ENCODE measurements at places on chromosomes 3 and 15. TPM values are rescaled to one million over a fixed set of nuclear protein-coding genes. Genes with fewer than 3 reads are reported as not detected.

LRRC34 gene
- 5.6 TPM for total RNA-seq

SHF gene
- total RNA-seq: 23.0 TPM

ZNF774 gene
- total RNA-seq: 4.1 TPM

DNA sequence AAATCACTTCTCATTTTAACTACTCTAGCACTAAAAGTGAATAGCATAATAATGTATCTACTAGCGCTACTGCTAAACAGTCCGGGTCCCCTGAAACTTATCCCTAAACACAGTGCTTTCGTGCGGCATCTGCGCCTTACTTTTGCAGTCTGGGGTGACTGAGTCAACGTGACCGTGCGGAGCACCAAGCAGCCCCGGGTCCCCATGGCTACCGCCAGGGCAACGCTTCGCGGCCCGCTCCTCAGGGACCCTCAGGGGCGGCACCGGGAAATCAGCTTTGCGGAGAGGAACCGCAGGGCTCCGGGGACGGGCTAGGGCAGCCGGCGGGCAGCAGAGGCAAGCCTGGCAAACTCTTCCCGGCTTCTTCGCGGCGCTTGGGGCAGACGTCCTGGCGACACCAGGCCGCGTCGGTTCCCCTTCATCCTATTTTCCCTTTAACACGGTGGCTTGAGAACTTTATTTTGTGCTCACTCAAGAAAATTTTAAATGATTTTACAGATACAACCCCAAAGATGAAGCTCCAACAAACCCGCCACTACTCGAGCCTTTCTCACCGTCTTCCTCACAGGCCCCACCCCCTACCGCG lies 757 bp upstream of the DIPK2A start:
- DNase-seq: peak; percentile 66

- DNase-seq: no peak
Observed at GRCh38 chr15:91047545-91048199, 25.3 kb upstream of the VPS33B start.

DNA sequence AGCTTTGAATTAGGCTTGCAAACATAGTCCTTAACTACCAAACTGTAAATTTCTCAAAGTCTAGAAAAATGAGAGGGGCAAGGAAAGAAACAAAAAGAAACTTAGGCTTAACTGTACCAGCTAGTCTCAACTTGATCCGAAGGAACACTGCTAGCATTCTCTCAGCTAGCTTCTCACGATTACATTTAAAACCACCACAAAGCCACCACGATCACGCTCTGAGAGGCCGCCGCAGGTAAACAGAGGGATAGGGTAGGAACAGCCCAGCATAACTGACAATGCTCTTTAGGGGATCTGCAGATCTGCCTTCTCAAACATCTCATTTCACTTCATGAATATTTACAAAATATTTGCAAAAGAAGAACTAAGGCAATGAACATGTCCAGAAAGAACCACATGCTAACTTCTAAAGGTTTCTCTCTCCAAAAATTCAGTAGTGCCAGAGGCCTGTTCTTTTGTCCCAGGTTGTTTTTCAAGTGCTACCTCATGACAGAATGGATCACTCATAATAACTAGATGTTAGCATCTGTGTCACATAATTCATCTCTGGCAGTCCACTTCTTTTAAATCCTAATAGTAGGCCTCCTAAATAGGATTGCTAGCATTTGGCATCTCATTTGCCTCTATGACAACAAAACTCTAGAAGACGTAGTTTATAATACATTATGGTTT lies 18.9 kb downstream of the VGLL4 start:
- no peak for DNase-seq

DNA sequence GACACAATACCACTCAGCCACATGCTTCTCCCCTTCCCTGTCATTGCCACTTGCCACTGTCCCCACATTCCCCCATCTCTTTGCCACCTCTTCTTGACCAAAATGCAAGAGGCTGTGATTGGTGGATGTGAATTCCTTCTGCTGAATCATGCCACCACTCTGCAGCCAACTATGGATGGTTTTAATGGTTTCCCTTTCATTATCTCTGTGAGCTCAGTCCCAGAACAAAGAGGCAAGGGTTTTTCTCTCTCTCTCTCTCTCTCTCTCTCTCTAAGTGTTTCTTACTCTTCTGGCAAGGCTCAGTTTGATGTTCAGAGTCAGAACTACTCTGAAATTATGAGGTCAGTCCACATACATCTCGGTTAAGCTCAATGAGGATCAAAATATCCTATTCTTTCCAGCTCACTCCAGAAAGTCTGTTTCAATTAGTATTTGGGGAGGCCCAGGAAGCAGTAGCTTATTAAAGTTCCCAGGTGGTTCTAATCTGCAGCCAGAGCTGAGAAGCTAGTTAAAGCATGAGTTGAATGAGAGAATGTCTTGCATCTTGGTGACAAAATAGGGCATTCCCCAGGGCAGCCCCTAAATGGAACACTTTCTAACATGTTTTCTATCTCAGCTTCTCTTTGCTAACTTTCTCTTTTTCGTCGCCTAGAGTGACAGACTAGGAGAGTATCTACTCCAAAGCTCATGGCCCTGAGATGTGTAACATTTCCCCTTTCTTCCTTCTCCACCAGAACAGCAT lies 8.5 kb upstream of the ILDR1 start:
- DNase-seq: no peak

All from endothelial cell (in vitro differentiated cells).